Activated CD8-positive, alpha-beta memory T cell treated with anti-CD3 and anti-CD28 coated beads for 48 hours (primary cell): ENCODE measurements at places on chromosomes 2 and 18.

DNA sequence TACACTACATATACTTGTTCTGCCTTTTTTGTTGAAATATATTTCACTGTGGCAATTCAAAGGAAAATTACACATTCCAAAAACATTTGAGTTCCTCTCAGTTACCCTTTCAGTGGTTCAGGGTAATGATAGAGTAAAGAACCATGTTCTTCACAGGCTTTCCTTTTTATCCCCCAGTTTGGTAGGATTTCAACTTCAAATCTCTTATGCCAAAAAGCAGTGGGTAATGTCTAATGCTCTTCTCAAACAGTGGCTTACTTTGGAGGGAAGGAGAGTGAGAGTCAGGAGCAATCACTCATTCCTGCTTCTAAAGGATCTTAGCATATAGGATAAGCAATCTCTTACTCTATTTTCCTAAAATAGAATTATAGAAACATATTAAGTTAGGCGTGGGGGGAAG, 290.6 kb downstream of the ZEB2 start:
- no peak for DNase-seq

- no peak for DNase-seq
These were observed 29.6 kb downstream of the COLEC12 start for GRCh38 chr18:470661-471501.

GRCh38 chr2:162091325-162092007, 17.5 kb upstream of the DPP4 start:
- no peak for DNase-seq

DNA sequence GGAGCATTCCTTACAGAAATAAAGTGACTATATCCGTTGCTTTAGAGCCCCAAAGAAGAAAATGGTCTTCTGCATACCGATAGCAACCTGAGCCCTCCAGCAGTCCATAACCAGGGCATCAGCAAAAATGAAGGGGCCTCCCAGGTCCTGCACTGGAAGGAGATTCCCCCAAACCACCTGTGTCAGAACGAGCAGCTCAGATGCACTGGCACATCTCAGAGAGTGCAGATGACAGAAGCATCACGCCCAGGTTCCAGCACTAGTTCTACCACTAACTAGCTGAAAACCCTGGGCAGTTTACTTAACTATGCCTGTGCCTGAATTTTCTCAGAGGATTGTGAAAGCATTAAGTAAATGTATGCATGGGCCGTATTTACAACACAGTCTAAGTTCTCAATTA, 466.7 kb upstream of the MYT1L start:
- no peak for DNase-seq

DNA sequence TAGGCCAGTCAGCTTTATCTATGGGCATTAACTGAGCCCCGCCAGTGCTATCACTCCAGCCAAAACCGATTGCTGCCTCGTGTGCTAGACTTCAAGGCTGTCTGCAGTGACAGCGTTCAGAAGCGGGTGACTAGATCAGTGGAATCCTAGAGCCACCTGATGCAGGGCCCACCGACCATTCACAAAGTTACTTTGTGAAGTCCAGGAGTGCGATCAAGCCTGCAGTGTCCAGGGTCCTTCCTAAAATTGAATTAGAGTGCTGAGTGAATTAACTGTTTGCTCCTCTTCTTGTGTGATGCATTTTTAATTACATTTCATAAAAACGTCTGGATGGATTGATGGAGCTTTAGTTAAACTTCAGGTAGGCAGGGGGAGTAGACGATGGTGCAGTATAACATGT, 13.9 kb downstream of the PCARE start:
- no peak for DNase-seq

- no peak for DNase-seq
These were observed 18.4 kb upstream of the ZNF521 start for GRCh38 chr18:25370391-25370790.

GRCh38 chr18:59419386-59419785, 60.3 kb upstream of the LMAN1 start:
- DNase-seq: no peak

DNA sequence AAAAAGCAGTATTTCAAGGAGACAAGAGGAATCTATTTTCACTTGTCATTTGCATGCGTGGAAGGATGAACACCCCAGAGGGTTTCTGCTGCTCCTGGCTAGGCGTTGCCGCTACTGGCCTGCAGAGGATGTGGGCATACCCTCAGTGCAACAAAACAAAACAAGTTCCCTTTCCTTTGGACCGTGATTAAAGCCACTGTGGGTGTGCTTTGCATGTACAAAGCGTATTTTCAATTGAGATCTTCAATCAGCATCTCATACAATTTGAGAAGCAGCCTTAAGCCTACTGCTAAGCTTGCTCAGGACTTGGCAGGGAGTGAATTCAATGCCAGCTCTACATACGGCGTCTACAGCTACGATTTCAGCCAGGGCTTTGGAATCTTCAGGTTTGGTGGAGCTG, 298.4 kb downstream of the LPIN1 start:
- DNase-seq: no peak

DNA sequence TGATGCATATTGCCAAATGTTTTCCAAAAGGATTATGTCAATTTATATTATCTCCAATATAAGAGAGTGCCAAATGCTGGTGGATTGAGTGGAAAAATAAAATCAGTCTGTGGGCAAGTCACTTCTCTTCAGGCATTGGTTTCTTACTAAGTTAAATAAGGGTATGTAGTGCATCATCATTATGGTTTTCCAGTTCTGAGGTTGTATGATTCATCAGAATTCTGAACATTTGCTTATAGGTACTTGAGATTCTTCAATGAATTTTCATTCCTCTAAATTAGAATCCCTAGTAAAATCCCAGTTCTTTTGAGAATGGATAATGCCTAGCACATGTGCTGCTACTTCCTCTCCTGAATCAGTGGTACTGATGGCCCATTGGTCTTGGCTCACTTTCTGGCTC, 188.9 kb upstream of the OSR1 start:
- DNase-seq: no peak

GRCh38 chr2:143237146-143237777, 108.0 kb downstream of the ARHGAP15 start:
- no peak for DNase-seq

GRCh38 chr2:205636549-205637319, 45.6 kb upstream of the NRP2 start:
- no peak for DNase-seq

DNA sequence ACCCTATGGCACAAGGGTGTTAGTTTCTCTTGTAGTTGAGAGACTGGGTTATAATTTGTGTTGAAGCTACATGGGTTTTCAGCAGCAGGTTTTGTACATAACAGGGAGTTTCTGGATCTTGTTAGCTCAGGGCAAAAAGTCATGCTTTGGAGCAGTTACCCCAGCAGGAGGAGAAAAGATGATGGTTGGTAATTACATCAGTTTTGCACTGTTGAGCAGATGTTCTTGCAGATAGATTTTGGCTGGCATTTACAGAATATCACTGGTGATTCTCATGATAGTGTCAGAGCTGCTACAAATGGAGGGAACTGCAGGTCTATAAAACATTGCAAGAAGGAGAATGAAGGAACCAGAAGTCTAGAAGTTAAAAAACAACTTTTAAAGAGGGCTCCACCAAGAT, 215.2 kb upstream of the ATP5MC3 start:
- no peak for DNase-seq

GRCh38 chr2:160293391-160294091, 93.5 kb upstream of the ITGB6 start:
- no peak for DNase-seq

GRCh38 chr2:130813722-130814121, 23.0 kb upstream of the ARHGEF4 start:
- DNase-seq: no peak

DNA sequence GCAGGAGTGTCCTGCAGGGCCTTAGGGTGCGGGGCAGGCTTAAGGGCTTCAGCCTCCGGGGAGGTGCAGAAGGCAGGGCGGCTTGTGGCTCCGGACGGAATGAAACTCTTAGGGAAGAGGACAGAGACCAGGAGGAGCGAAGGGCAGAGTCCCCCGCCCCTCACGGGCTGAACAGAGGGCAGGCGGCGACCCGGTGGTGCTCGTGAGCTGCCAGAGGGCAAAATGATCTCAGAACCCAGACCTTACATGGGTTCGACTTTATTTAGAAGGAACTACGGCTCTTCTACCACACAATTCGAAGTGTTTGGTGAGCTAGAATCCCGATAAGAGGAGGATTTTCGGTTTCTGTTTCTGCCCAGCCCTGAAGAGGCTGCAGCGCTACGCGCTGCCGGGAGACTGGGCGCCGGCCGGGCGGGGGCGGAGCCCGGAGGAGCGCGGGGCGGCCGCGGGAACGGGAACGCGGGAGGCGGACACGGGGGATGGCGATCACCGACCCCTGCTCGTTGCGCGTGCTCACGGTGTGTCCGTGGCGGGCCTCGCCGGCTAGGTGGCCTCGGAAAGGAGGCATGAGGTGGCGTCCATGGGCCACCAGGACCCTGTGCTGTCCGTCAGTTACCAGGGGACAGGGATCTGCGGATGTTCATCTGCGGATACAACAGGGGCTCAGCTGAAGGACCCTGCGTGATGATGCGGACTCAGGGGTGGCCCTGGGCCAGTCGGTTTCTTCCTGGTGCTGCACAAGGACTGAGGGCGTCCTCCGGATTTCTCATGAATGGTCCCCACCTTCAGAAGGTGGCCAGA, 4.2 kb upstream of the SP100 start:
- DNase-seq: peak; percentile 51

- no peak for DNase-seq
These were observed 192.7 kb downstream of the DYSF start for GRCh38 chr2:71646028-71646427.

- DNase-seq: no peak
These were observed 16.0 kb downstream of the EPG5 start for GRCh38 chr18:45951016-45951714.

DNA sequence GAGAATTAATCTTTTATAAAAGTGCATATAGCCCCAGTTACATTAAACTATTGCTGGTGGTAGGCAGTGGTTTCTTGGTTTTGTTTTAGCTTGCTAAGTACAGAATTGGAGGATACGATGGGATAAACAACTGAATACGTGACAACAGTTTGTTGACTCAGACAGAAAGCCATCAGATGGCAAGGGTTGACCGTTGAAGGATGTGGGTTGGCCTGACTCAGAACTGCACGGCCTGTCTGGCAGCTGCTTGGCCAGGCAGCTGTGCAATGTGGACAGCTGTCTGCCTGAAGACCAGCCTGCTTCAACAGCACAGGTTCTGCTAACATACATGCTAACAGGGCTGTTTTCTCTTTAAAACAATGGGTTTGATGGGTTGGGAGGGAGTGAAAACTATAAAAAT, 46.6 kb downstream of the PRKRA start:
- DNase-seq: no peak
